ENCODE measurements at places on chromosomes 3 and 15.

DNA sequence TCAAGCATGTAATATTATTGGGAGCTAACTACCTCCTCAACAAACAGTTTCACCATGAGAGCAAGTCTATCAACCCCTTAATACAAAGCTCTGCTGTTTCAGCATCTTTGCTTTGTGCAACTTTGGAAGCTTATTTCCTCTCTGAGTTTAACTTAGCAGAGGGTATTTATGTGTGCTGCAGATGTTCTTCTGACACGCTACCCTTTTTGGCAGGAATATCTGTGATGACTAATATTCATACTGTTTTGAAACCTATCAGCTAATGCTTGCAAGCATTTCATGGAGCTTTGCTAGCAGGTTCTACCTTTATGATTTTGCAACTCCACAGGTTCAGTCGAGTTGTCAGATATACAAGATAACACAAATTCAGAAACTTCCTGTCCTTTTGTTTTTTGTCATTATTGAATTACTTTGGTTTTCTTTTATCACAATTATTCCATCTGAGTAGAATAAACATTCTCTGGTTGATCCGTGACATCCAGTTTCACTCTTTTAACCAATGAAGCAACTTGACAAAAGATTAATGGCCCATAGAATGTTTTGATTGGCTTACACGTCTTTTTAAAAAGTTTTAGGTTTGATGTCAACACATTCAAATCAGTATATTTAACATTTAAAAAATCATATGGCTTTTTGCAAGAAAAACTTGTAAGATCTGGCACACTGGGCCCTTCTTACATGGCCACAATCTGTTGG lies 1.7 kb upstream of the SLC9A9 start:
- no peak for DNase-seq

GRCh38 chr3:60555686-60556354 lies 695.4 kb downstream of the FHIT start:
- no peak for DNase-seq

DNA sequence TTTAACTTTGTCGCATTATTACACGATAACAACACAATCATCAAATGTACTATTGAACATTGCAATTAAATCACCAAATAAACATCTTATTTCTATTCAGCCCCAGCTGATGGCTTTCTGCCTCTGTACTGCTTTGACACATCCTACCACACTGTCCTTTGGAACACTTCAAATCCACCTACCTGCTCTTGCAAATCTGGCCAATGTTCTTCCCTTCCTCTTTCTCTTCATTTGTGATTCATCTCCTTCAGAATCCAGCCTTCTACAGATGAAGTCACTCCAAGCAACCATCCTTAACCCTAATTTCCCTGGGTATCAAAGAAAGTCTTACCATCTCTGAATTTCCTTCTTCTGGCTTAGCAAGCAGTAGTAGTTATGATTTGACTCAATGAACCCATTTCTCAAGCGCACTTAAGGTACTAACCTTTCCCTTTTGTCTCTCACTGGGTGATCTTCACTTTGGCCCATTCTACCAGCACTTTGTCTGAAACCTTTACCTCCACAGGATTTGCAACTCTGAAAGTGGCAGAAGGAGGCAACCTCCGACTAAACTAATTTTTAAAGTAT lies 502.9 kb downstream of the FOXP1 start:
- no peak for DNase-seq

DNA sequence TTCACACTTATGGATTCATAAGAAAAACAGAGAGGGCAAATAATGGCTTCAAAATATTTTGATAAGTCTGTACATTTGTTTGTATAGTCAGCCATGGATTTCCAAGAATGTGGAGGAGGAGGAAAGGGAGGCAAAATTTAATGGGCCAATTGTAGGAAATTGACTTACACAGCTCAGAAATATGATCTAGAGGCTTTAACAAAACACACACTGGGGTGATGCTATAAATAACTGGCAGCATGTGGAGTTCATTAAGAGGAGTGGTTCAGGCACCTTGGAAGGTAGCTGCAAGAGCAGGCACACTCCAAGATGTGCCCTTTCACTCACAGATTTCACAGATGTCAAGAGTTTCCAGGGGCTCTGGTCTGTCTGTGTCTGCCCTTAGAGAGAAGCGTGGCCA lies 193.4 kb upstream of the RASGRP1 start:
- DNase-seq, result no peak

GRCh38 chr3:123640740-123641462 lies 56.0 kb upstream of the HACD2 start:
- peak; percentile 76 for DNase-seq

- DNase-seq, result peak; percentile 67
These were observed 437.0 kb upstream of the PPP2R3A start for GRCh38 chr3:135528413-135529015.

DNA sequence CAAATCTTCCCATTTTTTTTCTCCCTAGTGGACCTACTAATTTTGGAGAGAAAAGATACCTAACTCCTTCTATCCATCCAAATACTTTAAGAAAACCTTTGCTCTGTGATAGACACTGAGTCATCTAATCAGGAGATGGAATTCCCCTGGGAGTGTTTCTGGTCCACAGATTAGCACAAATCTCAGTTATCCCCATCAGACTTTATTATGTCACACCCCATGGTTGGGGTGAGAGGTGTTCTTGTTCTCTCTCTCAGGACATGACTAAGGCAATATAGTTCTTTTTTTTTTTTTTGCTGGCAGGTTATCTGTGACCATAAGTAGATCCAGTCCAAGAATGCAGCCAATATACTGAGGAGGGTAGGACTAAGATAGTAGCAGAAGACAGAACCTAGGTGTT lies 15.8 kb downstream of the SLC9A9 start:
- DNase-seq, result no peak

GRCh38 chr3:18772699-18773305 lies 347.7 kb upstream of the SATB1 start:
- no peak for DNase-seq
